ENCODE measurements at places on chromosomes 5 and 9. TPM values are rescaled to one million over a fixed set of nuclear protein-coding genes. Genes with fewer than 3 reads are reported as not detected.

GRCh38 chr9:86275962-86276361, 6.4 kb downstream of the ISCA1 start:
- DNase-seq: no peak

- DNase-seq: peak; percentile 71
Measured at GRCh38 chr5:80408484-80409366, 861 bp downstream of the ZFYVE16 start.

DNA sequence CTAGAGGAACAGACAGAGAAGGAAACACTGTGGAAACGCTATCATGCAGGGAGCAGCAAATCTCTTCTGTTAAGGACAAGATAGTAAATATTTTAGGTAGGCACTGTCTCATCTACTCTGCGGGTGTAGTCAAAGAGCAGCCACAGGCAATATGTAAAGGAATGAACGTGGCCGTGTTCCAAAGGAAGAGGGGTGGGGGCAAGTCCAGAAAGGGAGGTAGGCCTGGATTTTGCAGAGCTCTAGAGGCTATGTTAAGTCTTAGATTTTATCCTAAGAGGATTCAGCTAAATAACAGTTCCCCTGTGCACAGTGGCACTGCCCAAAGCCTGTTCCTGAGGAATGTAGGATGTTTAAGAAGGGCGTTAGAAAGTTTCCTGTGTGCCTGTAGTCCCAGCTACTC, 161.6 kb downstream of the ACTL7B start:
- no peak for DNase-seq

DNA sequence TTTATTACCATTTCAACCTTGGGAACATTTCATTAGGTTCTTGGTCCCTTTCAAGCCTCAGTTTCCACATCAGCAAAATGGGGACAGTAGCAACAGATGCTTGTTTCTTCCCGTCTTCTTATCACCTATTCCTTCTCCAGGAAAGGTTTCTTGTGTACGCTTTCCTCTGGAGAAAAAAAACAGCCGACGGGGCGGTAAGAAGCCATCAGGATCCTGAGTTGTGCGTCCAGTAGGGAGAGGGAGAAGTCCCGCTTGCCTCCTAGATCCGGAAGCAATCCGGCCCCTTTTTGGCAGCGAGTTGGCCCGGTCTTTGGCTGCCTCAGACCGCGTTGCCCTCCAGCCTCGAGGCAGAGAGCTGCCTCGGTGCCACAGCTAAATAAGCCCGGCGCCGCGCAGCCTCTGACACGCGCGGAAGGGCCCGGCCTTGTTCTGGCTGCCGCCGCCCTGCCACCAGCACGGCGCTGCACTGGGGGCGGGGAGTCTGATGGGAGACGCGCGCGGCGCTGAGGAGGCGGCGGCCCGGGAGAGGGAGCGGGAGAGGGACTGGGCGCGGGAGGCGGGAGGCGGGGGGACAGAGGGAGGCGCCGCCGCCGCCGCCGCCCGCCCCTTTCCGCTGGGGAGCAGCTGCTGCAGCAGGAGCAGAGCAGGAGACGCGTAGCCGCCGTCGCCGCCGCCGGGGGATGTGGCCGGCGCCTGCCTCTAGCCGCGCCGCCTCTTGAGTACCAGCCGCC, at the start of gene SLC44A1:
Gene SLC44A1 (plus strand): TSS at position 649 of the 731 bp plus-strand sequence. CDS start 218 bp downstream, outside the sequence.
- DNase-seq: peak; percentile 95

DNA sequence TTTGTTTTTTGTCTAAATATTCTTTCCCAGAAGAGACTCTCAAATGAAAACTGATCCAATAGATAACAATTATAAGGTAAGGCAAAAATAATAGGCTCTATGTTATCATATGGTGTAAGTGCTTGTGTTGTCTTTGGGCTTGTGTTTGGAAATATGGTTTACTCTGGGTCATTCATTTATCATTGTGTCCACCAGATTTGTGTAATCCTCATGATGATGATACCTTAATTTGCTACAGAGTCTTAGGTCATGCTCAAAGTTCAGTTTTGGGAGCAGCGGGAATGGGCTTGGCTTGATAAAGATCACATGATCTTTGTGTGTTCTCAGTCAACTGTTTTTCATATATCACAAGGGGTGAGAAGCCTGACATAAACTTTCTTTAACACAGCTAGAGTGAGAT, 34.2 kb downstream of the PLPPR1 start:
- DNase-seq: no peak

DNA sequence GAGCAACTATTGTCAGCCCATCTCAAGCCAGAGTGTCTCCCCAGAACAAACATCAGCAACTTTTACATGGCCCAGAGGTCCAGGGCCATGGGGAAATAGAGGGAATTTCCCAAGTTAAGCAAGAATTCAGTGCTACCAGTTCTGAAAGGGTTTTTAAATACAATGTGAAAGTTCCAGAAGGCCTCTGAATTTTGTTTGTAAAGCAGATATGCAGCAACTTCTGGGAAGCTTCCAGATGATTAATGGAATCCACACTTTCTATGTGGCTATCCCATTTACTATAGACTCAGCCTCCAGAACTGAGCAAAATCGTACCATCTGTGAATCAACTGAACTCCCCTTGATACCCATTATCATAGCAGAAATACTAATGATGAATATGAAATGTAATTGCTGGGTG, 93.8 kb downstream of the FEM1C start:
- no peak for DNase-seq

The FGF1 gene
- 15.2 TPM for polyA plus RNA-seq

The PCDHB10 gene
- polyA plus RNA-seq: 4.9 TPM

The ISL1 gene
- not detected for polyA plus RNA-seq
